Bladder microvascular endothelial cell (primary cell): ENCODE measurements at places on chromosomes 16 and 17. TPM values are rescaled to one million over a fixed set of nuclear protein-coding genes. Genes with fewer than 3 reads are reported as not detected.

HOXB13 gene
- not detected in 2 replicates for total RNA-seq

MYH13 gene
- not detected in 2 replicates for total RNA-seq

MYH10 gene
- 120 and 416 TPM in 2 replicates for total RNA-seq

GPR179 gene
- total RNA-seq: not detected in 2 replicates

CCL16 gene
- 0.65 TPM in 1 of 2 replicates, not detected in the other for total RNA-seq

TEKT3 gene
- not detected in 2 replicates for total RNA-seq

HID1 gene
- total RNA-seq: 19.3 and 36.4 TPM in 2 replicates

AURKB gene
- total RNA-seq: 23.2 and 37.6 TPM in 2 replicates
